HepG2 (cell line): ENCODE measurements at places on chromosomes 2 and 18.

- DNase-seq, result no peak
Measured at GRCh38 chr2:108945969-108946368, 43.1 kb downstream of the EDAR start.

DNA sequence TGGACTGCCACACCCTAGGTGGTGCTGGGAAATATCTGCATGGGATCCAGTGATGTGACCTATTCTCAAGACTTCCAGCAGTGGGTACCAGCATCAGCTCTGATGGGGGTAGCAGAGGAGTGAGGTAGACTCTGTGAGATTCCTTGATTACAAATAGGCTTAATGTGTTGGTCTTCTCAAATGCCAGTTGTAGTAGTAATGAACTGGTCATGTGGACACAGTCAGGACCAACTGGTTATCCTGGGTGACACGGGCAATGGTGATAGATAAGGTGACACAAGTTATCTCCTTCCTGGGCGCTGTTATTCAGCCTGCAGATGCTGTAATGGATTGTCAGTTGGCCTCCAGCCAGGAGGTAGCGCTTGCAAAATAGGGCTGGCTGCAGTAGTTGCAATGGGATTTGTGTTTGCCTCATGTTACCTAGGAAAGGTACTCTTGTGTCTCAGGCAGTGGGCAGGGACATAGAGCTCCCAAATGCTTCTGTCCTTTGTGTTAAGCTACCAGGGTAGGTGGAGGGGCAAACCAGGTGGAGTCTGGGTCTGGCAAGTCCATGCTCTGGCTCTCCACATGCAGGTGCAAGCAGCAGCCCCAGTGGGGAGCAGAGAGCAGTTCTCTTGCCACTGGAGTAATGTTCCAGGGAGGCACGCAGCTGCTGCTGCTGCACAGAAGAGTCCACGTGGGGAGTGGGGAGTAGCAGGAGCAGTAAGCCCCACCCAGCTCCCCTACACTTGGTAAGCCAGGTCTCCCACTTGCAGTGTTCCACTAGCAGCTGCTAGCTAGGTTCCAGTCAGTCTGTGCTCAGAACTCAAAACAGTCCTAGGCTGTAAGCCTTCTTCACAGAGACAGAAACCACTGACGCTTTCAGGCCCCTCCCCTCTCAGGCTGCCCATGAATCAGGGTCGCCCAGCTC is 505.4 kb upstream of the DDX18 start:
- DNase-seq, result no peak

DNA sequence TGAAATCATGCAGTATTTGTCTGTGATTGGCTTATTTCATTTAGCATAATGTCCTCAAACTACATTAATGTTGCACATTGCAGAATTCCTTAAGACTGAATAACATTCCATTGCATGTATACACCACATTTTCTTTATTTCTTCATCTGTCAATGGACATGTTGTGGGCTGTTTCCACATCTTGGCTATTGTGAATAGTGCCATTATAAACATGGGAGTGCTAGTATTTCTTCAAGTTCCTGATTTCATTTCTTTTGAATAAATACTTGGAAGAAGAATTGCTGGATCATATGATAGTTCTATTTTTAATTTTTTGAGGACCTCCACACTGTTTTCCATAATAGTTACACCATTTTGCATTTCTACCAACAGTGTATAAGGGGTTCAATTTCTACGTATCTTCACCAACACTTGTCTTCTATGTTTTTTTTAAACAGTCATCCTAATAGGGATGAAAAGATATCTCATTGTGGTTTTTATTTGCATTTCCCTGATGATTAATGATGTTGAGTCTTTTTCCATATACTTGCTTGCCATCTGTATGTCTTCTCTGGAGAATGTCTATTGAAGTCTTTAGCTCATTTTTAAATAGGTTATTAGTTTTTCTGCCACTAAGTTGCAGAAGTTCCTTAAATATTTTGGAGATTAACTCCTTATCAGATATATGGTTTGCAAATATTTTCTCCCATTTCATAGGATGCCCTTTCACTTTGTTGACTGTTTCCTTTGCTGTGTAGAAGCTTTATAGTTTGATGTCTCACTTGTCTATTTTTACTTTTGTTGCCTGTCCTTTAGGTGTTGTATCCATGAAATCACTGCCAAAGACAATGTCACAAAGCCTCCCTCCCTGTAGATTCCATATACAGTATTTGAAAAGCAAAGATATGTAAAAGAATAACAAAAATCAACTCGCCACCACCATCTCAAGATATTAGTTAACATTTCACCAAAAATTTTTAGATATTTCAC is 14.6 kb downstream of the FBXO11 start:
- no peak for DNase-seq

- no peak for DNase-seq
Measured at GRCh38 chr18:29459972-29460371, 1283.0 kb upstream of the CDH2 start.

GRCh38 chr18:61551586-61551985 is 218.4 kb downstream of the CDH20 start:
- peak; percentile 46 for DNase-seq

DNA sequence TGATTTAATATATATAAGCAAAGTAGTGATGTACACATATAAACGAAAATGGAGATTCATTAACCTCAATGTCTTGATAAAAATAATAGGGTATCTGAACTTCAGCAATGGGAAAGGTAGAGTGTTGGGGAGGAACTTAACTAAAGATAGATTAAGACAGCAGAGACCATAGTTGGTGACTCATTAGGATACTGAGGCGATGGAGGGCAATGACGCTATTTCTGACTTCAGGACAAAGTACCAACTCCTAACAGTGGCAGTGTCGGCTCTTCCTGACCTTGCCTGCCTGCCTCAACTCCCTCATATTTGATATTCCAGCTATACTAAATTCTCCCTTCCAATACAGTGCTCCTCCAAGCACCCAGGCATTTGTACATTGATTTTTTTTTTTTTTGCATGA is 98.6 kb downstream of the CDH2 start:
- DNase-seq, result no peak

DNA sequence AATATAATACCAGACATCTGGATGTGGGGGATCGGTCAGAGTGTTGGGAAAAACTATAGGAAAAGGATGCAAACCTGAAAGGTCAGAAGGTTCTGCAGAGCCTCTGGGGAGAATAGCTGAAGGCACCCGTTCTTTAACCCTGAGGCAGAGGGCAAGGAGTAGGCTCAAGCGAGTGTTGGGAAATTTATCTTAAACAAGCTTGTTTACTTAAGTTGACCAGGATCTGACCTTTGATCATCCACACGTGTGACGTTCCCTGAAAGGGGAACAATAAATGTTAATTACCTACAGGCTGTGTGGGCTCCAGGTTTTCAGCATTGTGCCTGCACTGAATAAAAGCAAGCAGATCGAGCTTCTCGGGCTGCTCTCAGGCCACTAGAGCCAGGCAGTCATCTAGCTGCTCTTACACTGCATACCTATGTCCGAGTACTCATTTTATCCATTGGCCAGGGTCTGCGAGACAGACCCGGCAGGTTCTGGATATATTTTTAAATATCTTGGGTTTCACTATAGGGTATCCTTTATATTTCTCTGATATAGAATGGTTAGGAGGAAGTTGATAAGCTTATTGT is 400.6 kb upstream of the CHST9 start:
- peak; percentile 63 for DNase-seq

GRCh38 chr2:189502714-189503113 is 61.4 kb downstream of the WDR75 start:
- no peak for DNase-seq

DNA sequence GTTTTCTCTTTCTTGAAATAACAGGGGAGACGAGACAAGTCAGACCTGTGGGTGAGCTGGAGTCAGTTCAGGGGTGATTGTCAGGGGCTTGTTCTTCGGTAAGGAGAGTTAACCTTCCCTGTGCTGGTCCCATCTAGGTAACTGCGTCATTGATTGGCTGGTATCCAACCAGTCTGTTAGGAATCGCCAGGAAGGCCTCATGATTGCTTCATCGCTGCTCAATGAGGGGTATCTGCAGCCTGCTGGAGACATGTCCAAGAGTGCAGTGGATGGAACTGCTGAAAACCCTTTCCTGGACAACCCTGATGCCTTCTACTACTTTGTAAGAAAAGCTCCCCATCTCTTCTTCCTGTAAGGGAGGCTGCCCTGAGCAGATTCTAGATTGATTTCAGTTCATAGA is 21.3 kb downstream of the PLEK start:
- no peak for DNase-seq

DNA sequence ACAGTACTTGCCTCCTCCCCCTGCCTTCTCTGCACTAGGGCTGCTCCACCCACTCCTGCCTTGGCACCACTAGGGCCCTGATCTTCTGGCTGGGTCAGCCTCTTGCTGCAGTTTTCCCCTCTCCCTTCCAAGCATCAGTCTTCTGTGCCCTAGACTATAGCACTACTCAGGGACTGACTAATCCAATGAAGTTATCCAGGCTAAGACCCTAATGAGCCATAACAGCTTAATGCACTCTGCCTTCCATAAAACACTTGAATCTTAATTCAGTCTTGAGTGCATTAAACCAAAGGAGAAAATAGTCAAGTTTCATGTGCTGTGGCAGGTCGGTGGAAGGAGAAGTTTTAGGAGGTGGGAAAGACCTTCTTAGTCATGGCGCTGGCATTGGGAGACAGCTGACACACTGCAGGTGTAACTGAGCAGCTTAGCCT is 95.7 kb downstream of the BIN1 start:
- no peak for DNase-seq

DNA sequence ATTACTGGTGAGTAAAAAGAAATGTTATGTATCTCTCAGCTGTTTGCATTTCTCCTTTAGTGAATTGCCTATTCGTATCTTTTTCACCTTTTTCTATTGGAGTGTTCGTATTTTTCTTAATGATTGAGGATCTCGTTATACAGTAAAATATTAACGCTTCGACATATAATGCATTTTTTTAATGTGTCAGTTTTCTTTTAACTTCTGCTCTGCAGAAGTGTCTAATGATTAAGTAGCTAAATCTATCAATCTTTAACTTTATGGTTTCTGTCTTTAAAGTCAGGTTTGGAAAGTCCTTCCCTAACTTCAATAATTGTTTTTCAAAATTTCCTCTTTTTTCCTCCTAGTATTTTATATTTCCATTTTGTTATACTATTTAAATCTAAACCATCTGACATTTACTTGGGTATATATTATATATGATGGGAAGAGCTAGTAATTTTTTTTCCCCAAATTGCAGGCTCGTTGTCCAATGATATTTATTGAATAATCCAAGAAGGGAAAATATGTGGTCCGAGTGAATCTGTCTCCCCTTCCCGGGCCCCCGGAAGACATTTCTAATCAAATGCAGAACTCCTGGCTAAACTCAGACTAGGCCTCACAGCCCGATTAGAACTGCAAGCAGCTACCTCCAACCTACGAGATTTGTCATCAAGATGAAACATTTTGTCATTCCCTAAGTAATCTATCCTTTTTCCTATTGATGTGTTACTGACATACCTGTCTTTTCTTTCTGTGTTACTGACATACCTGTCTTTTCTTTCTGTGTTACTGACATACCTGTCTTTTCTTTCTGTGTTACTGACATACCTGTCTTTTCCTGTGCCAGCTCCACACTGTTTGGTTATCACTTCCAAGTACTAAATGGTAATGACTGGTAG is 17.2 kb downstream of the PCBP1 start:
- DNase-seq, result peak; percentile 69

GRCh38 chr2:12552092-12552491 is 164.6 kb upstream of the TRIB2 start:
- DNase-seq, result no peak

DNA sequence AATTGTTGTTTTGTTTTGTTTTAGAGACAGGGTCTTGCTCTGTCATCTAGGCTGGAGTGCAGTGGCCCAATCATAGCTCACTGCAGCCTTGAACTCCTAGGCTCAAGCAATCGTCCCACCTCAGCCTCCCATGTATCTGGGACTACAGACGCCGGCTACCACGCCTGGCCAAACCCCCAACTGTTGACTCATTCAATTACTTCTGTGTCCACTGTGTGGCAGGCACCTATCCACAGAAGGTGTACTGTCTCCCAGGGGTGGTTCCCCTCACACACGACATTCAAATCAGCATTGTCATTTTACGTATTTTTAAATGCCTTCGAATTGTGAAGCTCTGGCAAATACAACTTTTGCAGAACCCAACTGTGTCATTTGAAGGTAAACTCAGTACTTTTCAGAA is 188.0 kb upstream of the REV1 start:
- no peak for DNase-seq

- no peak for DNase-seq
Measured at GRCh38 chr2:104704496-104705245, 149.2 kb upstream of the POU3F3 start.

DNA sequence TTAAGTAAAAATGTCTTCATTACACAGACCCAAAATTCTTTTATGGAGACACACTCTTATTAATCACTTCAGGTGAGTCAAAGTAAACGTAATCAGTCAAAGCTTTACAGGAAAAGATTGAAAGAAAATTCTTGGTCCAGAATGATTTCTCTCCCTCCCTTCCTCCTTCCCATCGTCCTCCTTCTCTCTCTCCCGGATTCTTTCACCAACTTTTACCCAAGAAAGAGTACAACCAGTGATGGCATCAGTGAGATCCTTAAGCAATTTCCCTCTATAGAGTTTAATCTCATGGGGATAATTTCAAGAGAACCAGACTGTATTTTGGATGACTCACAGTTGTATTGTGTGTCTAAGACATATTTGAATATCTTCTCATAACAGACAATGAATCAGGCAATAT is 258.1 kb downstream of the ALK start:
- DNase-seq, result no peak
